Fibroblast of skin of abdomen (primary cell): ENCODE measurements at places on chromosomes 4 and X.

DNA sequence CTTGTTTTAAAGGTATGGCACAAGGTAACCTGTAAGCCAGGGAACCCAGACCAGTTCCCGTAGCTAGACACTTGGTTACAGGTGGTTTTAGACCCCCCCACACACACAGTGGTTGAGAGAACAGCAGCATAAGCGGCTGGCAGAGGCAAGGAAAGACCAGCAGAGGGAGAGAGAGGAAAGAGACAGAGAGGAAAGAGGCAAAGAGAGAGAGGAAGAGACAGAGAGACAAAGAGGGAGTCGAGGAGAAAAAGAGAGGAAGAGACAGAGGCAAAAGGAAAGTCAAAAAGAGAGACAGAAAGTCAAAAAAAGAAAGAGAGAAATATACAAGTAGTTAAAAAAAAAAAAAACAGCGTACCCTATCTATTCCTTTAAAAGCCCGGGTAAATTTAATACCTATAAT, 19.5 kb upstream of the PCSK1N start:
- DNase-seq = peak; percentile 2

GRCh38 chrX:3384327-3384726, 37.9 kb upstream of the MXRA5 start:
- DNase-seq = peak; percentile 44

- DNase-seq = peak; percentile 20
Measured at GRCh38 chr4:161320377-161320776, 843.4 kb downstream of the FSTL5 start.

- DNase-seq = no peak
Measured at GRCh38 chrX:112814496-112814895, 26.1 kb downstream of the AMOT start.

- peak; percentile 78 for DNase-seq
Measured at GRCh38 chrX:13380211-13380610, 60.4 kb upstream of the ATXN3L start.

GRCh38 chr4:101022151-101023024, 324.9 kb downstream of the PPP3CA start:
- peak; percentile 33 for DNase-seq

DNA sequence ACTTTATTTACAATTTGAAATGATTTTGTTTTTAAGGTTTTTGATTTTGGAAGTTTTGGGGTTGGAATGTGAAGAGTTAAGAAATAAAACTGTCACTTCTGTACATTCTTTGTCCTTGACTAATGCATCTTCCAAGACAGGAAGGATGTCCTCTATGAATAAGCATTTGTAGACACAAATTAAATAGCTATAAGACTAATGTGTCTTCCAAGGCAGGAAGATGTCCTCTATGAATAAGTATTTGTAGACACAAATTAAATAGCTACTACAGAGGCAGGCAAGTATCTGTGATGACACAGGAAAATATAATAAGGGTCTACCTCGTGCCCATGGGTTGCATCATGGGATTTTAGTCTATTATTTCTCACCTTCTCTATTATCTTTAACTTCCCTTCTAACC, 14.5 kb downstream of the PRSS48 start:
- peak; percentile 30 for DNase-seq
